ENCODE measurements at places on chromosomes 6 and 20.

GRCh38 chr6:107718341-107718740 lies 105.8 kb downstream of the SCML4 start:
- DNase-seq: no peak

- DNase-seq: no peak
Observed at GRCh38 chr20:61106438-61106837, 145.6 kb upstream of the CDH4 start.

- DNase-seq: no peak
Observed at GRCh38 chr20:9506280-9506821, 8.0 kb upstream of the LAMP5 start.

- peak; percentile 21 for DNase-seq
Observed at GRCh38 chr6:127069659-127070279, 48.7 kb upstream of the RSPO3 start.

- DNase-seq: no peak
Observed at GRCh38 chr6:28884423-28885131, 39.2 kb downstream of the TRIM27 start.

- no peak for DNase-seq
Observed at GRCh38 chr6:105545947-105546731, 143.3 kb upstream of the PREP start.

GRCh38 chr6:157172830-157173536 lies 150.3 kb downstream of the TMEM242 start:
- no peak for DNase-seq

- peak; percentile 42 for DNase-seq
Observed at GRCh38 chr6:31070711-31071197, 41.6 kb downstream of the C6orf15 start.

GRCh38 chr6:110768057-110768456 lies 47.2 kb downstream of the CDK19 start:
- DNase-seq: no peak

DNA sequence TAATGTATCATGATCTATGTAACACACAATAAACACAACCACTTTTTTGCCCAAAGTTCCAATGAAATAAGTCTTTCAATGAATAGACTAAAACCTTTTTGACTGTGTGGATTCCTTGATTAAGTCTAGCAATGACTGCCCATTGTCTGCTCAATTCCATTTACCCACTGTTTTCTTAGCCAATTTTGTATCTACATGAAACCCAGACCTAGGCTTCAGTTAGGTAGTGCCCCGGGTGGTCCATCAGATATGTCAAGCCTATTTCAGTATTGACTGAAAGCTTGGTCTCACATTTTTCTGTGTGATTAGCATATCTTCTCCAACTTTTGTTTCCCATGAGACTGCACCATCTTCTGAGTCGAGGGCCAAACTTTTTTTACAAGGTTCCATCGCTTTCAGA lies 615.0 kb downstream of the C6orf118 start:
- no peak for DNase-seq

- DNase-seq: no peak
Observed at GRCh38 chr6:156164701-156165452, 612.3 kb upstream of the ARID1B start.

DNA sequence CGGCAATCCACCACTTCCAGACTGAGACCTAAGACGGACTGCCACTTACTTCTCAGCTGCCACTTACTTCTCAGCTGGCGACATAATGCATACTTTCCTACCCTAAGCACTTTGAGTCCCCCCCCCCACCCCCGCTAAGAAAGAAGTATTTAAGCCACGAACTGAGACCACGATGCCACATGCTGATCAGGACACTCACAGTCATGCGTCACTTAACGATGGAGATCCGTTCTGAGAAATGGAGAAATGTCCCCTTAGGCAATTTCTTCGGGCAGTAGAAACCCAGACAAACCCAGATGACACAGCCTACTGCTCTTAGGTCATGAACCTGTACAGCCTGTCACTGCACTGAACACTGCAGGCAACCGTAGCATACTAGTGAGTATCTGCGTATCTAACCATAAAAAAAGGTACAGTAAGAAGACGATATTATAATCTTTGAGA lies 690 bp downstream of the IFNGR1 start:
- DNase-seq: peak; percentile 51

DNA sequence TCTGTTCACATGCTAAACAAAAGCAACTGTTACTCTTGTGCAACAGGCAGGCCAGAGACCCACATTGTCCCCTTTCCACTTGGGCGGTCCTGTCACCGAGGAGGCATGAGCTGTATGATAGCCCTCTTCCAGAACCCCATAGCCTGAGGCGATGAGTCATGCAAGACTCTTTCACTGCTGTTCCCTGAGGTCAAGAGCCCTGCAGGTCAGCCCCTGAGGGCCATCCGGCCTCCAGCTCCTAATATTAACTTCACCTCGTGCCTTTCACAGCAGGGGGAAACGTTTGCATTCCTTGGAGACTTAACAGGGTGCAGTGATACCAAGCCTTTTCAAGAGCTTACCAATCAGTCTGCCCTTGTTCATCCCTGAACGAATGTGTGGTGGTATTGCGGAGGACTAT lies 253.3 kb upstream of the ECI2 start:
- no peak for DNase-seq

GRCh38 chr6:32637219-32637880 lies at the start of gene HLA-DQA1:
Gene HLA-DQA1 (plus strand): TSS chr6:32637406. CDS start chr6:32637459, 53 bp downstream.
- DNase-seq: peak; percentile 32

DNA sequence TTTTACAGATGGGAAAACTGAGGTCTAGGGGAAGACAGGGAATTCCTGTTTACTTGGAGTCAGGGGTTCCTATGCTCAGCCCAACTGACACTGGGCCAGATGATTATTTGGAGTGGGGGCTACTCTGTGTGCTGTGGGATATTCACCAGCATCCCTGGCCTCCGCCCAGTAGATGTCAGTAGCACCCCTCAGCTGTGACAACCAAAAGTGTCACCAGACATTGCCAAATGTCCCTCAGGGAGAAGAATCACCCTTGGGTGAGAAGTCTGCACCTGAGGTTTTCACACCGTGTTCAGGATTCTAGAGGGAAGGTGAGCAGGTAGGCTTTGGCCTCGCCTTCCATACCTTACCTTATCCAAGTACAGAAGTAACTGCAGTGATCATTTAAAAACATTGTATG lies 27.6 kb downstream of the CDH26 start:
- DNase-seq: peak; percentile 14

Measured in OCI-LY7 (cell line).